Common myeloid progenitor, CD34-positive (primary cell): ENCODE measurements at places on chromosomes 7 and 10.

- DNase-seq: no peak
Observed at GRCh38 chr10:11227103-11227502, 209.4 kb downstream of the CELF2 start.

- no peak for DNase-seq
Observed at GRCh38 chr7:117869374-117869773, 3.9 kb downstream of the CTTNBP2 start.

- no peak for DNase-seq
Observed at GRCh38 chr7:28706584-28706983, 251.5 kb downstream of the TRIL start.

DNA sequence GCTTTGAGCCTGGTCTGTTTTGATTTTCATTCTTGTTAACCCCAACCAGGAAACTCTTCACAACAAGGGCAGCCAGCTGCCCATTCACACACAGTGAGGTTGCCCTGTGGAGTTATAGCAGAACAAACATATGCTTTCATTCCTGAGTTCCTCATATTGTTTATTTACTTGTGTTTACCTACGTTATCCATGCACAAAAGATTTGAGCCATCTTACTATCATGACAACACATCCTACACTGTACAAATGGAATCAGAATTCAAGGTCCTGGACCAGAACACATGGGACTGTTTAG, 21.7 kb upstream of the BMPER start:
- DNase-seq: no peak

DNA sequence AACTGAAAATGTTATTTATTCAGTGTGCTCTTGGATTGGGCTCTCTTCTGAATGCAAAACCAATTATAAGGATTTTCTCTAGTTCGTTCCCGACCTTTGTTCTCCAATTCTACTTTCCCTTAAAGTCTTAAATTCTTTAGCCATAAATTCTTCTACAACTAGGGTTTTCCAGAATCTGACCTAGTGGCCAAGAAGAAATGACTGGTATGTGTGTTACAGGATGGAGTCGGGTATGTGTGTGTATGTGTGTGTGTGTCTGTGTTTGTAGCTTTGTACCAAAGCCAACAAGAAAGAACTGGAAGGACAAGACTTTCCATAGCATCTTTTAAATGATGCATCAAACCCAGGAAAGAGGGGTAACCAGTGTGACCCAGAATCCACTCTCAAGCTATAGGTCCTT, 25.8 kb upstream of the LEP start:
- no peak for DNase-seq
